ENCODE measurements at places on chromosomes 2 and 18.
A peak's percentile ranks its signal among the peaks of the same experiment; 100 is the strongest.

GRCh38 chr18:9174302-9174701 is 37.7 kb downstream of the ANKRD12 start:
- DNase-seq = no peak

DNA sequence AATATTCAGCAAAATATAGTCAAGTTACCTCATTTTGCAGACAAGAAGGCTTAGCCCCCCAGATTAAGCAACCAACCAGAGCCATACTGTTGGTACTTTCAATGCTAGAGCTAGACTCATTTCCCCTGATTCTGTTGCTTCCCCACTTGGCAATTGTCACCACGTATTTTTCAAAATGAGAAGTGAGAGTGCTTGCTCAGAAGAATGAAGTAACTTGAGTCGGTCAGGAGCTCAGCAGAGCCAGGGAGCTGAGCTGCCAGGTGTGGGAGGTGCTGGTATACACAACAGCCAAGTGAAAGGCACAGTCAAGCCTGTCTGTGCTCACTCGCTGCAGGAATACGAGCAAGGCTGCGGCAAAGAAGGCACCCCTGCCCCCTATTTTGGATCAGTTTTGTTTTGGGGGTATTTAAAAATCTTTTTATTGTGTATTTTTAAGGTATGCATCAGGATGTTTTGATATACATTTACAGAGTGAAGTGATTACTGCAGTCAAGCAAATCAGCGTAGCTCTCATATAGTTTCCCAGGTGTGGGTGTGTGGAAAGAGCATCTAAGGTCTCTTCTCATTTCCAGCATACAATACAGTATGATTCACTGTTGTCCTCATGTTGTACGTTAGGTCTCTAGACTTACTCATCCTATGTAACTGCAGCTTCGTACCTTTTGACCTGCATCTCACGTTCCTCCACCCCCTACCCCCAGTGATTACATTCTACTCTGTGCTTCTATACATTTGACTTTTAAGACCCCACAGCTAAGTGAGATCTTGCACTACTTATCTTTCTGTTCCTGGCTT is 62.4 kb downstream of the MRPS9 start:
- no peak for DNase-seq

GRCh38 chr2:187207126-187207525 is 240.9 kb downstream of the CALCRL start:
- DNase-seq = no peak

GRCh38 chr2:104431701-104432121 is 422.2 kb upstream of the POU3F3 start:
- no peak for DNase-seq

DNA sequence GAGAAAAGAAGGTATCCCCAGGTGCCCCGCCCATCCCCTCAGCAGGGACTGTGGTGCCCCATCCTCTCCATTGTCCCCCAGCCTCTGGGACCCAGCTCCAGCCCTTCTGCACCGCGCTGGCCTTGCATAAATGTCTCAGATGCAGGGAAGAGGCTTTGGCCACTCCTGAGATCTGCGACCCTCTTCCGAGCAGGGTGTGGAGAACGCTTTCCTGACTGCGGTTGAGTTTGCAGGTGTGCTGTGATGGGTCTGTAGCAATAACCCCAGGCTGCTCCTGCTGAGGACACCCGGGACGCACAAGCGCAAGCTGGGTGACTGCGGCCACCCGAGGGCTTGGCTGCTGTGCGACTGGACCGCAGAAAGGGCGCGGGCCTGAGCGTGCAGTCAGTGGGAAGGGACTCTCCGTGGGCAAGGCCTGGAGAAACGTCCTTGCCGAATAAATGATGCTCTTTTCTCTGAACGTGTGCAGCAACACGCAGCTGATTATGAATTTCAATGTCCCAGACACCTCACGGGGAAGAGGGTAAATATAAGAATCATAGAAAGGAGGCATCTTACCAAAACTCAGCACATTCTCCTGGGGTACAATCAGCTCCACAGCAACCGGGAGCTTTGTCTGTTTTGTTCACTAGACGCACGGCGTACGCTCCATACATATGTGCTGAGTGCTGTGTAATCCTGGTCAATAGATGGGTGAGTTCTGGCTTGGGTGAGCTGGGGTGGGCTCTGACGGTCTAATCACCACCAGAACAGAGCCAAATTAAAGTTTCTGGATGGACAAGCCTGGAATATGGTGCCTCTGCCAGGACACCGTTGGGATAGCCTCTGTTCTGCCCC is 67.5 kb upstream of the ZNF516 start:
- DNase-seq = no peak

DNA sequence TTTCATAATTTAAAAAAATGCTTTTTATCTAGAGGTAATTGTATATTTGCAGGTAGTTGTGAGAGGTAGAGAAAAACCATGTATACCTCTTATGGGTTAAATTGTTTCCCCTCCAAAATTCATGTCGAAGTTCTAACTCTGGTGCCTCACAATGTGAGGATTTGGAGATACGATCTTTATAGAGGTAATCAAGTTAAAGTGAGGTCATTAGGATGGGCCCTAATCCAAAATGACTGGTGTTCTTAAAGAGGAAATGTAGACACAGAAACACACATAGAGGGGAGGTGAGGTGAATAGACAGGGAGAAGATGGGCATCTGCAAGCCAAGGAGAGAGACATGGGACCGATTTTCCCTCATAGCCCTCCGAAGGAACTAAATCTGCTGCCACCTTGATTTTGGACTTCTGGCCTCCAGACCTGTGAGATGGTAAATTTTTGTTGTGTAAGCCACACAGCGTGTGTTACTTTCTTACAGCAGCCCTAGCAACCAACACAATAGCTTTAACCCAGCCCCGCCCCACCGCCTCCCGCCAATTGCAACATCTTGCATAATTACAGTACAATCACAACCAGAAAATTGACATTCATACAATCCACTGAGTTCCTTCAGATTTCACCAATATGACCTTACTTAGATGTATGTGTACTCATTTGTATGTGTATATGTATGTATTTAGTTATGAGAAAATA is 208.9 kb downstream of the MIB1 start:
- no peak for DNase-seq

DNA sequence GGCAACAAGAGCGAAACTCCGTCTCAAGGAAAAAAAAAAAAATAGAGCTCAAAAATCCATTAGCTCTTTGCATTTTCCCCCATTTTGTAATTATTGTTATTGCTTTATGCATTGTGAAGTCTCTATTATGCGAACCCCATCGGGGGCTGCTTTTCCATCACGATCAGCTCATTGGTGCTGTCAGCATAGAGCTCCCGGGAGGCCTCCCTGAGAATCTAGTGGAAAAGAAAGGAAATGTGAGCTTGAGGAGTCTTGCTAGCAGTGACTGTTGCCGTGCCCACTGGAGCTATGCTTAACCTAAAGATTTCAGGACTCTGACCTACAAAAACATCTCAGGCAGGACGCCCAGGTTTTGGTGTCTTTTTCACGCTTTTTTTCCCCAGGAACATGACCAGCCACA is 102.6 kb upstream of the NDUFV2 start:
- no peak for DNase-seq

DNA sequence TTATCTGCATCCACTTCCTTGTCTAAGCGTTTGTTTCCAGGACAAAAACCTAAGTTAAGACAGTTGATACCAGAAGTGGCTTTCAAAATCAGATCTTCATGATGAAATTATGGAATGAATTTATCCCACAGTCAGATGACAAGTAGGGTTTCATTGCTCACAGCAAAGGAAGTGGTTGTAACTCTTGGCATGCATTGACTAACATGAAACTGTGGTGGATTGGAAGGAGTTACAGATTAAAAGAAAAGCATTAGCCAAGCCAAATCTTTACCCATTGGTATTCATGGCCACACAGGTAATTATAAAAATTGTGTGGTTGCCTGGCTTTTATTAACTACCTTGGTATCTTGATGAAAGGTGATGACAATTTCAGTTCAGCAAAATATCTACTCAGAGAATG is 438.0 kb upstream of the NXPH2 start:
- DNase-seq = no peak

DNA sequence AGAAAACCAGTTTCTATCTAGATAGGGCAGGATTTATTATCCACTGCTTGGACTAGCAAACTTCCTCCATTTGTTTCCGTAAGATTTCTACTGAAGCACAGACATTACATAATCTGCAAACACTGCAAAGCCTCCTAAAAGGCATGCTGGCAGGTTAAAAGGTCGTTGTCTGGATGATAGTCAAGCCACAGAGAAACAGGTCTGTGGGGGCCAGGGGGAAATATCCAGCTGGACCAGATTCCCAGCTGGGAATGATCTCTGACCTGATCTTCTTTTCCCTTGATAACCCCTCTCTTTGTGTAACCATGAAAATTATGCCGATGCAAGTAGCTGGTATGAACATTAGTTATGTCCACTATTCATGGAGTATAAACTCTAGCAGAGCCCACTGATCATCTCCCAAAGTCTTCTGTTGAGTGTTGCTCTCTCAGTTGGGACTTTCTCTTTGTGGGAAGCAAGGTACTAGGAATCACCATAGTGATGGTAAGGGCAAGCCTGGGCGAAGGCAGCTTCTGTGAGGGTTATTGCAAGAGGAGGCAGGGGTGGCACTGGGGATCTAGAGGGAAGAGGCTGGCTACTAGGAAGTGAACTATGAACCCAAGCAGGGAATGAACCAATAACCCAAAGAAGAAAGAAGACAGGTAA is 61.3 kb downstream of the GDF7 start:
- no peak for DNase-seq

DNA sequence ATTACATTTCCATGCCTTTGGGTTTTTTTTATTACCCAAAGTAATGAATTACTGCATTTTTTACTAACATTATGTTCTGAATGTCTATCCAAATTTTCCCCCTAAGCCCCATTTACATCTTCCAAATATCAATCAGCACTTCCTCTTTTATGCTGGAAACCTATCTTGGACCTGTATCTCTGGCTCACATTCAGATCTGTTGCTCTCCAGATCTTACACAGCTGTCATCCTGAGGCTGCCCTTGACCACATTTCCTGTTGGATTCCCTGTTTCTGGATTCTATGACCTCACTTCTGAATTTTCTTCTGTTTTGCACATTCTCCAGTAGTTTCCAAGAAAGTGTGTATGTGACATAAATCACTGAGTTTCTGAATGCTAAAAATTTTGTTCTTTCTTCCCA is 146.7 kb downstream of the PDE1A start:
- no peak for DNase-seq

DNA sequence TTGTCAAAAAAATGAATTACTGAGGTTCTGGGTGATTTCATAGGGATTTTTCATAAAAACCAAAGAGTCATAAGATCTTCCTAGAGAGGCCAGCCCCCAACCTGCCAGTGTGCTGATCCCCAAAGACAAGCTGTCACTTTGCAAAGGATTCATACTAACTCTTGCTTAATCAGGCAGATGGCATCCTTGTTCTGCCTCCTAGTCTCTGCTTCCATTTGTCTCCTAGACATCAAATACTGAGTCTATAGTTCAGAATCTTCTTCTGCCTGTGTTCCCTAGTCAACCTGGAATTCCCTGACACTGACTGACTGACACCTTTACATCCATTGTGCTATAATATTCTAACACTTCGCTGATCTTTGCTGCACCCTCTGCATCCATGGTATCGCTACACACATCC is 84.9 kb downstream of the SLC8A1 start:
- DNase-seq = no peak

- DNase-seq = no peak
Measured at GRCh38 chr2:139359818-139360217, 579.6 kb upstream of the NXPH2 start.

- DNase-seq = peak; percentile 1
Measured at GRCh38 chr2:73386342-73386868, 769 bp downstream of the ALMS1 start.

DNA sequence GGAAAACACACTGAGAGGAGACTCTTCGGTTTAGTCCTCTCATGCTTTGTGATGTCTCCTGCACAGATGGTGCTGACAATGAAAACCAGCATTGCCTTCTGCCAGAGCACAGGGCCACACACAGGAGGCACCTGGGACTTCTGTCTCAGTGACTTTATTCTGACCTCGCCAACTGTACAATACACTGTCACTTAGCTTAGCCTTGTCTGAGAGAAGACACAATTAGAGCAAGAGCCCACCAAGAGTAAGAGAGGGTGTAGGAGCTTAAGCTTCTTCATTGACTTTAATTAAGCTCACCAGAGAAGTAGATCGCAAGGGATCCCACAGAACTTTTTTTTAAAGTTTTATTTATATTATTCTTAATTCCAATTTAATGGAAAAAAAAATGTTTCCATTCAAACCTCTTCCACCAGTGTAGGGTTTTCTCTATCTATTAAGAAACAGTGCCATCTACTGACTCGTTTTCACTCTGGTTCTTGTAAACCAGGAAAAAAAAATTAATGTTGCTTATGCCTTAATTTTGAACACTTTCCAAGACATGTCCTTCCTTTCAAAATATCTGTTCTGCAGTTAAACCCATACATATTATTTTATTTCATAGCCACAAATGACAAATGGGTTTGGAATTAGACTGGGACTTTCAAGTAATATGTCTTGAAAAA is 42.4 kb upstream of the DDX18 start:
- DNase-seq = no peak

- DNase-seq = no peak
Measured at GRCh38 chr18:41965634-41966255, 10.7 kb downstream of the PIK3C3 start.

GRCh38 chr2:12302140-12302539 is 414.6 kb upstream of the TRIB2 start:
- no peak for DNase-seq

GRCh38 chr2:160581448-160581847 is 87.8 kb upstream of the RBMS1 start:
- DNase-seq = no peak
